Stimulated activated CD4-positive, alpha-beta T cell treated with anti-CD3 and anti-CD28 coated beads, TNF-alpha, amount 100 ng/mL, for 4 hours (primary cell): ENCODE measurements at places on chromosomes 3 and 15.

DNA sequence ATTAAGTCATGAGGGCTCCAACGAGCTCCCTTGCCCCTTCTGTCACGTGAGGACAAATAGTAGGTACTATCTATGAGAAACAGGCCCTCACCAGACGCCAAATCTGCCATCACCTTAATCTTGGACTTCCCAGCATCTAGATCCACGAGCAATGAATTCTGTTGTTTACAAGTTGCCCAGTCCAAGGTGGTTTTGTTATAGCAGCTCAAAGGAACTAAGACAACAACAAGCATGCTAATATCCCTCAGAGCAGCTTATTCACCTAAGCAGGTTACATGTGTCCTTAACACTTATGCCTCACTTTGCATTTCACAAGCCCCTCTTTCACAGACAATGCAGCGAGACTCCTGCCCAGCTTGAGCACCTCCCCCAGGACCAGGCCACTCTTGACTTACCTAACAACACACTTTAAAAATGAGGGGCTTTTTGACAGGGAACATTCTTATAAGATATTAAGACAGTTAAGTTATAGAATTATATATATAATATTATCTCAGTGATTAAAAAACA, 219.5 kb downstream of the PLCH1 start:
- DNase-seq, result no peak

- no peak for DNase-seq
These were observed 701.5 kb upstream of the GBE1 start for GRCh38 chr3:82462977-82463376.

- no peak for DNase-seq
These were observed 316.0 kb downstream of the RORA start for GRCh38 chr15:60912984-60913697.

DNA sequence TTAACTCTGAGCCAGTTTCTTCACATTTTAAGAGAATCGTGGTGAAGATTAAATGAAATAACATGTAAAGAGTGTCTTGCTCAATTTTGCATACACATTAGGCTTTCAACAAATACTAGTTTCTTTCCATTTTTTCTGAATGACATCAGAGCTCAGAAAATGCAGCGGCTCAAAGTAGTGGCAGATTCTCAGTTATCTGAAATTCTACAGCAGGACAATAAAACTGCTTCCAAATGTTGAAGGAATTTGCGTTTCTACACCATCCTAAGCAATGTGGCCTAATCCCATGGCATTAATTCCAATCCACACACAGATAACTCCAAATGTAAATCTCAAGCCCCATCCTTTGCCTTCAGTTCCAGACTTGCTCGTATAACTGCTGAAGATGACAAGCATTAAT, 115.8 kb downstream of the PLCH1 start:
- DNase-seq, result no peak

DNA sequence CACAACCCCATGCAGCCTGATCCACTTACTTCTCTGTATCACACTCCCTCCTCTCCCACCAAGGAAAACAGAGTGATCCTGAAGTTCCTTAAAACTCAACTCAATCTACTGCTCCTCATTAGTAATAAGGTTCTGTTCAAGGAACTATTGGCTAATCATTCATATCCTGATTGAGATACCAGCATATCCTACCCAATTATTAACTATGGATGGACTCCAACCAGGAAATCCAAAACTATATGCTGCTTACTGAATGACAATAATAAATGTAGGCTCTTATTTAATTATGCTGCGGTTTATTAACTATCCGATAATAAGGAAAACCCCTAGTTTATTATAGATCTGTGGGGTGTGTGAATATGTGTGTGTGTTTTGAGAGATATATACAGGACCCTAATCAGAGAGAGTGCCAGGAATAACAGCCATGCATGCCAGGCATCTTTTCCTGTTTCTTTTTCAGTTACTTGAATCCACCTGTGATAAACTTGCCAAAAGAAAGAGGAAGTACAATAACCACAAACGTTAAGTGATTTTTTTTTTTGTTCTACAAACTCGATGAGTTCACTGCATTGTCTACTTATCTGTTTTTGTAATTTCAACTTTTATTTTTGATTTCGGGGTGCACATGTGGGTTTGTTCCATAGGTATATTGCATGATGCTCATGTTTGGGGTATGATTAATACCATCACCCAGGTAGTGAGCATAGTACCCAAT, 1031.7 kb upstream of the CFAP20DC start:
- DNase-seq, result no peak

GRCh38 chr3:165195241-165195639, 944 bp downstream of the SLITRK3 start:
- DNase-seq, result no peak

DNA sequence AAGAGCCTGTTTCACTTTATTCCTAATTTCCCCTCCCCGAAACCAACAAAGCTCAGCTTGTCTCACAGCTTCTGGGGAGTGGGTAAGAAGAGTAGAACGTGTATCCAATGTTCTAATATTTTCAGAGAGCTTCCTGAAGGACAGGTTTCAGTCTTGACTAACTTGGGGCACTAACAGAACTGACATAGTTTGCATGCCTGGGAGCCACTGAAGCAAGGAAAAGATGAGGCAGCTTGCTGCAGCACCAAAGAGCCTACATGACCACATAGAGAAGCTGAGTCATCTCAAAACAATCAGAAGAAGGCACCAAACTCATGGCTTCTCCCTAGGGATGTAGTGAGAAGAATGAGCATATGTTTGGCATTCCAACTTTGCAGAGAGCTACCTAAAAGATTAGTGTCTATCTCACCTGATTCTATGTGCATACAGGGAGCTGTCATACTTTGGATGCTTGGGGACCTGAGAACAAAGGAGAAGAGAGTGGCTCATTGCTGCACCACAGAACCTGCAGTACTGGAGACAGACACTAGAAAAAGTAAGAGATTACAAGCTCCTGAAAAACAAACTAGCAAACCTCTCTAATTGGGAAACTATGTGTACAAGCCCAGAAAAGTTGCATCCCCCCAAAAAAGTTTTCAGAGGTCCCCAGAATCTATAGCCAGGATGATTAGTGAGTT, 86.9 kb downstream of the DCLK3 start:
- no peak for DNase-seq

DNA sequence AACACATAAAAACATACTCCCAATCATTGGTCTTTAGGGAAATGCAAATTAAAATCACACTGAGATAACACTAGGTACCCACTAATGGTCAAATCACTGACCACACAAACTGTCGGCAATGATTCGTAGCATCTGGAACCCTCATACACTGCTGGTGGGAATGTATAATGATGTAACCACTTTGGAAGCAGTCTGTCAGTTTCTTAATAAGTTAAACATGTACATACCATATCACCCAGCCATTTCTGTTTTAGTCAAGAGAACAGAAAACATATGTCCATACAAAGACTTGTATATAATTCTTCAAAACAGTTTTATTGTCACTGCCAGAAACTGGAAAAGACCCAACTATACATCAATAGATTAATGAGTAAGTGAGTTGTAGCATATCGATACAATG, 63.3 kb upstream of the LRRC3B start:
- DNase-seq, result no peak

DNA sequence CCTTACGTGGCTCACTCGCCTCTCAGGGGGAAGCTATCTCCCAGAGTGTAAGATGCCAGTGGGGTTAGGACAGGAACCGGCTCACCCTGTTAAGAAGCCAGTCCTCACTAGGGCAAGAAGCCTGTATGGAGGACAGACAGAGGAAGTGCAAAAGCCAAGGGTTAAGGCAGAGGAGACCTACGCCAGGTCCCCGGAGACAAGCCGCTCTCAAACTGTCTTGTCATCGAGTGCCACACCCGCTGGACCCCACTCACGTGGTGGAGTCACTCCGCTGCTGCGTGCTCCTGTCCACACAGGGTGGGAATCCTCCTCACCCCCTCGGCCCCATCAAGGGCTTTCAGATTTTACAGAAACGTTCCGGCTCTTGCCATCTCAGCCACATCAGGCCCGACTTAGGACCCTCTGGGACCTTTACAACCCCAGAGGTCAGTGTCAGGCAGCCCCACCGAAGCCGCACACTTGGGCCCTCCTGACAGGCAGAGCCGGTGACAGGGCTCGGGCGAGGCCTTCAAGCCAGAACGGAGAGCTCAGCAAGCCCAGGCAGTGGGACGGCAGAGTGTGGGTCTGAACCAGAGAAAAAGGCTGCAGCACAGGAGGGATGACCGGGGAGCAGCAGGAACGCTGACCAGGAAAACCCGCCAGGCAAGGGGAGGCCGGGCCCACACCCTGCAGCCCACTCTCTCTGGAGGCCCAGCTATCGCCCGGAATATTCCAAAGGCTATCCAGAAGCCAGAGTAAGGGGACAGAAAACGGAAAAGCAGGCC, 61.7 kb downstream of the XXYLT1 start:
- no peak for DNase-seq

DNA sequence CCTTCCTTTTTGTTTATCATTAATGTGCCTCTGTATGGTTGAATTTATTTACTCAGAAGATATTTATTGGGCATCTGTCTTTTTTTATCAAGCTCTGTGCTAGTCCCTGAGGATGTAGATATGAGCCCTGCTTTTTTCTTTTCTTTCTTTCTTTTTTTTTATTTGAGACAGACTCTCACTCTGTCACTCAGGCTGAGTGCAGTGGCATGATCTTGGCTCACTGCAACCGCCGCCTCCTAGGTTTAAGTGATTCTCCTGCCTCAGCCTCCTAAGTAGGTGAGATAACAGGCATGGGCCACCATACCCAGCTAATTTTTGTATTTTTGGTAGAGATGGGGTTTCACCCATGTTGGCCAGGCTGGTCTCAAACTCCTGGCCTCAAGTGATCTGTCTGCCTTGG, 58.5 kb downstream of the MBNL1 start:
- DNase-seq, result no peak

GRCh38 chr3:128720891-128721290, 5.1 kb upstream of the RAB7A start:
- DNase-seq, result no peak

GRCh38 chr15:39345176-39345575, 235.7 kb upstream of the THBS1 start:
- DNase-seq, result no peak
